ENCODE measurements at places on chromosomes 5 and 9.

DNA sequence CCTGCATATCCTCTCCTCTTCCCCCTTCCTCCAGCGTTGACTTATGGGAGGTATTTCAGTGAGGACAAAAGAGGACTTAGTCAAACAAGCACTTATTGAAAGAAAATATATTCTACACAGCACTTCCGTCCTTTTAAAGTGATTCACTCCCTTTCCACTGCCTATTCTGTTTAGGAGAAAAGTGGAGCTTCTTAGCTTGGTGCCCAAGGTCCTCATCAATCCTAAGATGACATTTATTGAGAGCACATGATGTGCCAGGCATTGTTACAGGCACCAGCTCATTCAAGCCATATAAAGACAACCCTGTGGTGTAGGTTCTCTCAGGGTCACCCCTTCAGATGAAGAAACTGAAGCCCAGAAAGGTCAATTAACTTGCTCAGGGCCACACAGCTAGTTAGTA is 95.9 kb downstream of the KCNIP1 start:
- DNase-seq: no peak

GRCh38 chr5:89302102-89302891 is 419.3 kb upstream of the MEF2C start:
- DNase-seq: no peak

GRCh38 chr5:153498516-153498915 is 8.0 kb downstream of the GRIA1 start:
- DNase-seq: no peak

DNA sequence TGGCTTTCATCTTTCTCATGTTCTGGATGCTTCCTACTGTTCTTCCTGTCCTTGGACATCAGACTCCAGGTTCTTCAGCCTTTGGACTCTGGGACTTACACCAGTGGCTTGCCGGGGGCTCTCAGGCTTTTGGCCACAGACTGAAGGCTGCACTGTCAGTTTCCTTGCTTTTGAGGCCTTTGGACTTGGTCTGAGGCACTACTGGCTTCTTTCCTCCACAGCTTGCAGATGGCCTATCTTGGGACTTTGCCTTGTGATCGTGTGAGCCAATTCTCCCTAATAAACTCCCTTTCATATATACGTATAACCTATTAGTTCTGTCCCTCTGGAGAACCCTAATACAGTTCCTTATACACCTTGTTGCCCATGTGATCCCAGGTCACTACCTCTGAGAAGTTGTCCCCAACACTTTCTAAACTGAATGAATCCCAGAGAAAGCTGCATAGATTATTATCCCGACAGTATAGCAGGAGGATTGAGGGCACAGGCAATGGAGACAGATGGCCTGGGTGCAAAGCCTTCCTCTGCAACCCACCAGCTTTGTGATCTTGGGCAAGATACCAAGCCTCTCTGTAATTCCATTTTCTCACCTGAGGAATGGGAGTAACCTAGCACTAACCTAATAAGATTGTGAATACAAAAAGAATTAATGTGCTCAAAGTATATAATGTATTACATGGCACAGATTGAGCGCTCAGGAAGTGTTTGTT is 449.6 kb upstream of the BRINP1 start:
- no peak for DNase-seq

- no peak for DNase-seq
Measured at GRCh38 chr9:121652021-121652837, 795 bp downstream of the DAB2IP start.

- DNase-seq: no peak
Measured at GRCh38 chr5:101877451-101877850, 418.6 kb downstream of the SLCO4C1 start.

- DNase-seq: no peak
Measured at GRCh38 chr9:108074900-108075299, 585.3 kb upstream of the KLF4 start.

- DNase-seq: no peak
Measured at GRCh38 chr9:135478191-135478590, 1.4 kb upstream of the PPP1R26 start.

GRCh38 chr5:176366232-176366894 is 1.1 kb downstream of the ARL10 start:
- DNase-seq: no peak

- peak; percentile 24 for DNase-seq
Measured at GRCh38 chr5:95760273-95761191, 29.4 kb downstream of the RHOBTB3 start.

GRCh38 chr5:108925073-108925472 is 177.4 kb downstream of the FER start:
- no peak for DNase-seq

- DNase-seq: no peak
Measured at GRCh38 chr5:113340537-113340936, 94.3 kb downstream of the TSSK1B start.

GRCh38 chr5:147303976-147304375 is 69.2 kb downstream of the STK32A start:
- DNase-seq: no peak

GRCh38 chr5:77427998-77428397 is 64.1 kb downstream of the WDR41 start:
- DNase-seq: no peak
